ENCODE measurements at places on chromosomes 7 and 10. TPM values are rescaled to one million over a fixed set of nuclear protein-coding genes. Genes with fewer than 3 reads are reported as not detected.

DNA sequence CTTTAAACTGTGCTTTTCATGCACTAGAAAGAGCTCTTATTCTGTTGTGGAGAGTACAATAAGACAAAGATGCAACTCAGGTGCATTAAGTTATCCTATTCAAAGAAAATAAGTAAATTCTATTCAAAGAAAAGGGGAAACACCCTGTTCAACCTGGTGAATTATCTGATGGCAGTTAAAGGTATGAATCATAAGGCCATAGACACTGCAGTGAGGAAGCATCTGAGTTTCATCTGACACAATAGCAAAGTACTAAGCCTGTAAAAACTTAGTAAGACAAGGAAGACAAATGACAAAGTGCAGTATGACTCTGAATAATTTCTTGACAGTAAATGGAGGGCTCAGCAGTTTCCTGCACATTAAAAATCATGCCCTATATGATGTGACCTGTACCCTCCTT lies 91.0 kb upstream of the LRRTM3 start:
- no peak for DNase-seq

DNA sequence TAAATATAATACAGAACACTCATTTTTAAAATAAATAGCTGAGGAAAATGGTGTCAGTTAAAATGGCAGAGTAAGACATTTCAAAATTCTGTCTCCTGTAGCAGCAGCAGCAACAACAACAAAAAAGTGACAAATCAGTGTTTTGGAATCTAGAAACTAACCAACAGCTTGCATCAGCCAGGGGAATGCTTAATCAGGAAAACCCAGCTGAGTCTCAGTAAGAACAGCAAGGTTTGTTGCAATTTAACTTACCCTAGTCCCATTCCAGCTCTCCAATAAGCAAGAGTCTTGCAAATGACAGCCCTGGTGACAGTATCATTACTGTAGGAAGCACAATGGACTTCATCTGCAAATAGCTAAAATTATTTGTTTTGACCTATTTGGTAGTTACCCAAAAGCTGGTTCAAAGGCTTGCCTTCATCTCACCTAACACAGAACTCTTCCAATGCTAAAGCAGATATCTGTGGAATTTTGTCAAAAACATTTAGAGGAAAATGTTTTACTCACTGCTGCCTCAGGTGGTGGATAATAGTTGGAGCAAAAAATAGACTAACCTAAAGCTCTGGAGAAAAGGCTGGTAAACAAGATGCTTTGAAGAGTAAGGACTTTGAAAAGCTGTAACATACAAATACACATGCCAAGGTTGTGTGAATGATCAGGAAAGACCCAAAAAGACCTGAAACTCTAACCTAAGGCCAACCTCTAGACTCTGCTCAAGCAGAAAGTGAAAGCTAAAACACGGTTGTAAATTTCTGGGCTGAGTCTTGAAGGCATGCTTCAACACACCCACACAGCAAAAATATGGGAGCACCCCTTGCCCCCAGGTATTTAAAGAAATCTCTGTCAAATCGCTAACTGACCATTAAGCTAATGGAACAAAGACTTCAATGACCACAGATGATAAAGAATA lies 9.9 kb upstream of the ARHGAP22 start:
- DNase-seq: no peak

Gene HMX3
- total RNA-seq: 0.34 TPM

Gene MSMB
- not detected for total RNA-seq

GRCh38 chr10:15897287-15897686 lies 37.0 kb upstream of the MINDY3 start:
- no peak for DNase-seq

Data from CD4-positive, alpha-beta T cell (primary cell).